ENCODE measurements at places on chromosomes 16 and 17.

DNA sequence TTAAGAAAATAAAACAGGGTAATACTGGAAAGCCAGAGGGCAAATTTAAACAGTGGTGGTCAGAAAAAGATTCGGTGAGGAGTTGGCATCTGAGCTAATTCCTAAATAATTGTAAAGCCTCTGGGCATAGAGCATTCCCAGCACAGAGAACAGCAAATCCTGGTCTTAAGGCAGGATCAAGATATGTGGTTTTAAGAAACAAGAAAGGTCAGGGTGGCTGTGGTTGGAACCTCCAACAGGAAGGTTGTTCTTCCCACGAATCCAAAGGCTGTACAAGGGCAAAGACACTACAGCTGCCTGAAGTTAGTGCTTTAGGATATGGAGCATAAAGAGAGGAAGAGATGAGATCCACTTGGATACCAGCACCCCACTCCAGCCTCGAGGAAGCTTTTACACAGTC, 114.6 kb downstream of the ZNF18 start:
- no peak for DNase-seq

DNA sequence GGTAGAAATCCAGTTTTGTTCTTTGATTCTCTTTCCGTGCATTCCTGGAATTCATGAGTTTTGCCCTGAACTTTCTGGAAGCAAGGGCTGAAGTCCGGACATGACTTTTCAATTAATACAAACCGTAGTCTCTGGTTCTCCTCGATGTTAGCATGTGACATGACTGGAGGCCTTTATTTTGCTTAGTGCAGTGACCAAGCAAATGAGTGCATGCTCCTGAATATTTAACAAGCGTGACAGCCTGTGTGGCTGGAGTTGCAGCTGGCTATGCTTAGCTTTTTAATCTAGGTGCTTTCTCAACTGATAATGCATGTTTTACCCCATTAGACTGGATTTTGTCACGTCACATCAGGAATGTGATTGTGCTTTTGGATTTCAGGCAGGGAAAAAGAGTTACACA, 302.1 kb downstream of the MAP2K6 start:
- no peak for DNase-seq

DNA sequence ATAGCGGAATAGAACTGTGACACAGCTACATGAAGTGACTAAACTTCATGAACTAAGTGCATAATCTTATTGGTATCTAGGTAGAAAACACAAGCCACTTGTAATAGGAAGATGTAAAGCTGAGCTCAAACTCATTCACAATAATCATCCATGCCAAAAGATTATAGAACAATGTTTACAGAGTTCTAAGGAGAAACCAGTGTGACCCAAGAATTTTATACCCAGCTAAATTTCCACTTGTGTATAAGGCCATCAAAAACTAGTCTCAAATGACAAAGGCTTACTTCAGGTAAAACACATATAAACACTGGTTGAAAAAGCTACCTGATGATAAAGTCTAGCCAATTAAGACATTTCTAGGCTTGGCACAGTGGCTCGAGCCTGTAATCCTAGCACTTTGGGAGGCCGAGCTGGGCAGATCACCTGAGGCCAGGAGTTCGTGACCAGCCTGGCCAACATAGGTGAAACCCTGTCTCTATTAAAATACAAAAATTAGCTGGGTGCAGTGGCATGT, 16.9 kb upstream of the CPD start:
- DNase-seq: no peak

- DNase-seq: no peak
Observed at GRCh38 chr17:79027925-79028491, 4.0 kb downstream of the C1QTNF1 start.

DNA sequence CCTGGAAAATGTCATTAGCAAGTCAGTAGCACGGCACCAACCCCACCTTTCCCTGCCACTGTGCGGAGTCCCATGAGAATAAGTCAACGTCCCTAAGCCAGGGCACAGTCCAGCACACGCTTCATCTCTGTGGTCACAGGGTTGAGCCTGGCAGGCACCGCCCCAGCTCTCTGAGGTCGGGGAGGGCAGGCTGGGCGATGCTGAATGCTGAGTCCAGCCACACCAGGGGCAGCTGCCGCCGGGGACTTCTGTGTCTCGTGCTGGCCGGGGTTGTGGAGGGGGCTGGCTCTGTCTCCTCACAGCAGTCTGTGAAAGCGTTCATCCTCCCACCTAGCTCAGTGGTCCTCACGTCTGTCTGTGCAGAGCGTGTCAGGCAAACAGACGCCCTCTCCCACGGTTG, 53.2 kb downstream of the BANP start:
- DNase-seq: no peak

GRCh38 chr16:46629331-46630219, 8.4 kb upstream of the SHCBP1 start:
- DNase-seq: no peak

GRCh38 chr16:62738666-62739460, 702.6 kb upstream of the CDH8 start:
- no peak for DNase-seq

Data from activated CD4-positive, alpha-beta T cell treated with anti-CD3 and anti-CD28 coated beads, Interleukin-2, amount 50 U/mL, for 16 hours (primary cell).